Endothelial cell of umbilical vein (primary cell): ENCODE measurements at places on chromosomes 1 and 21. TPM values are rescaled to one million over a fixed set of nuclear protein-coding genes. Genes with fewer than 3 reads are reported as not detected.

The CTSE gene
- not detected in 2 replicates for total RNA-seq

The PDPN gene
- not detected in 2 replicates for total RNA-seq

The FCRL6 gene
- total RNA-seq = not detected in 2 replicates

The MCOLN2 gene
- not detected in 2 replicates for total RNA-seq

The TGFB2 gene
- total RNA-seq = 31.5 and 43.5 TPM in 2 replicates

DNA sequence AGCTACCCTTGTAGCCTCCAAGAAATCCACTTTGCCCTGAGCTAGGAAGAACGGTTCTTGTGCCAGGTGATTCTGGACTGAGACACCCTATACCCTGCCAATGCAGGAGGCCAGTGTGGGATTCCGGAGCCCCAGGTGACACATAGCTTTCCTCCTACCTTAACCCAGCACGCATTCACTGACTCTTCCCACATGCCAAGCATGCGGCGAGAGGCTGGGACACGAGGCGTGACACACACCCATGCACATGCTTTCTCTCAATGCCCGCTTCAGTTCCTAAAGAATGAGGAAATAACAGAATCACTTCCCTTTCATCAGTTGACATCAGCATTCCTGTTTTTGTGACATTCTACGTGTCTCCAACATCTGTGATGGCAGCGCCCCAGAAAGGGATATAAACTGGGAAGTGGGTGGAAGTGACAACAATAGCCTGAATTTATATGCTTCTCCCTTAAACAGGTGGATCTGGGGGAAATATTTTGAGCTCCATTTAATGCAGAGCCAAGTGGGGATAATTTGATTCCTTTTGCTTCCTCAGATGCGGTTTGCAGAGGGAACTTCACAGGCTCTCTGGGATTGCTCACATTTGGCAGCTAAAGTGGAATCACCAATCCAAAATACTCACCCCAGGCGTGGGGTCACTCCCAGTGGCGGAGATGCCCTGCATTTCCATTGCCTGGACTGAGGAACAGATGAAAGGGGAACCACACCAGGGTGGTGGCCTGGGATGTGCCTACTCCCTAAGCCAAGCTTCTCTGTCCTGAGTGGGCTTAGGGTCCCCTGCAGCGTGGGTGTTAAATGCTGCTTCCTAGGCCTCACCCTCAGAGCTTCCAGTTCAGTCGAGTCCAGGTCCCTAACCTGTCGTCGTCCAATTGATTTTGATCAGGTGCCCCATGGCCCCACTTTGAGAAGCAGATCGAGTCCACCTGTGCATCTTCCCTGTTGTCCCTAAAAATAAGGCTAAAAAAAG lies 445.1 kb downstream of the SIPA1L2 start:
- no peak overlapping the region for H3K4me3 ChIP-seq
- DNase-seq = no peak
- H3K36me3 ChIP-seq = no peaks in the 10 kb centered on the region
- H3K4me1 ChIP-seq = no peaks in the 10 kb centered on the region
- H3K27ac ChIP-seq = no peak overlapping the region

GRCh38 chr1:247175458-247175857 lies 3.6 kb upstream of the ZNF124 start:
- H3K36me3 ChIP-seq = no peaks in the 10 kb centered on the region
- no peak for DNase-seq
- H3K27me3 ChIP-seq = no peaks in the 10 kb centered on the region
- H3K4me3 ChIP-seq = no peak overlapping the region
- H3K4me1 ChIP-seq = no peaks in the 10 kb centered on the region

- peak; percentile 33 for DNase-seq
- peaks cover 6% of the 10 kb centered on the region for H3K4me1 ChIP-seq
- H3K4me3 ChIP-seq = peak overlapping the region; percentile 64
- no peaks in the 10 kb centered on the region for H3K36me3 ChIP-seq
Observed at GRCh38 chr1:241423541-241424479, 66.8 kb upstream of the RGS7 start.

GRCh38 chr1:99621340-99621901 lies 24.5 kb upstream of the PALMD start:
- H3K4me1 ChIP-seq = no peaks in the 10 kb centered on the region
- no peaks in the 10 kb centered on the region for H3K36me3 ChIP-seq
- no peaks in the 10 kb centered on the region for H3K27me3 ChIP-seq
- DNase-seq = no peak
- H3K27ac ChIP-seq = no peak overlapping the region
- H3K4me3 ChIP-seq = no peak overlapping the region
